Nephron progenitor cell (in vitro differentiated cells): ENCODE measurements at places on chromosomes 16 and 17.

DNA sequence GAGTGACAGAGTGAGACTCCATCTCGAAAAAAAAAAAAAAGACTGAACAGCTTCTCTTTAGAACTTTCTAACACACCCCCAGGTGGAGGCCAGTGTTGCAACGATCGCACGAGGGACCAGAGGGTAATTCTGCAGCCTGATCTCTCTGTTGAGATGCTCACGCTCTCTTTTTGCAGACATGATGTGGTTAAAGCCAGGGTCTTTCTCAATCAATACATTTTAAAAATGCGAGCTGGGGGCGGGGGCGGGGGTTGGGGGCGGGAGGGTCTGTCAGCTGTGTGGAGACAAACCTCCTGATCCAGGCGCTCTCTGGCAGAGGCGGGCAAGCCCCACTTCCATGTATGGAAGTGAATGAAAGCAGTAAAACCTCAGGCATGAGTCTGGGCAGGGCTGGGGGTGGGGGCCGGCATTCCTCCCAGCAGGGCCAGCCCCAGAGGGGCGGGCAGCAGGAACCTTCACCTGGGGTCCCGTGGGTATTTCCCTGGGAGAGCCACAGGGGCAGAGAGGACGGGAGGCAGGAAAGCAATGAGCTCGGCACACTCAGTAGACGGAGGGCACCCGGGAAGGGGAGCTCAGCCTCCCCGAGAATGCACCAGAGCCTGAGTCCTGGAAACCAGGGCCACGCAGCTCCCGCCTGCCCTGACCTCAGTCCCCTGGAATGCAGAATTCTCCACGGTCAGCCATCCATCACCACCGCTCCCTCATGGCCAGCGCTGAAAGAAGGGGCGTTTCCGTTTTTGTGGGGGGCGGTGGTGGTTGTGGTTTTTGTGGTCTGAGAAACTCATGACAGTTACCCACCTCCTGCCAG lies 28.0 kb downstream of the NXN start:
- peak; percentile 81 for DNase-seq
- H3K4me3 ChIP-seq = peak overlapping the region; percentile 44
- peaks cover 54% of the 10 kb centered on the region for H3K4me1 ChIP-seq
- H3K27ac ChIP-seq = peak overlapping the region; percentile 97
- peaks cover 21% of the 10 kb centered on the region for H3K36me3 ChIP-seq
- H3K27me3 ChIP-seq = no peaks in the 10 kb centered on the region

DNA sequence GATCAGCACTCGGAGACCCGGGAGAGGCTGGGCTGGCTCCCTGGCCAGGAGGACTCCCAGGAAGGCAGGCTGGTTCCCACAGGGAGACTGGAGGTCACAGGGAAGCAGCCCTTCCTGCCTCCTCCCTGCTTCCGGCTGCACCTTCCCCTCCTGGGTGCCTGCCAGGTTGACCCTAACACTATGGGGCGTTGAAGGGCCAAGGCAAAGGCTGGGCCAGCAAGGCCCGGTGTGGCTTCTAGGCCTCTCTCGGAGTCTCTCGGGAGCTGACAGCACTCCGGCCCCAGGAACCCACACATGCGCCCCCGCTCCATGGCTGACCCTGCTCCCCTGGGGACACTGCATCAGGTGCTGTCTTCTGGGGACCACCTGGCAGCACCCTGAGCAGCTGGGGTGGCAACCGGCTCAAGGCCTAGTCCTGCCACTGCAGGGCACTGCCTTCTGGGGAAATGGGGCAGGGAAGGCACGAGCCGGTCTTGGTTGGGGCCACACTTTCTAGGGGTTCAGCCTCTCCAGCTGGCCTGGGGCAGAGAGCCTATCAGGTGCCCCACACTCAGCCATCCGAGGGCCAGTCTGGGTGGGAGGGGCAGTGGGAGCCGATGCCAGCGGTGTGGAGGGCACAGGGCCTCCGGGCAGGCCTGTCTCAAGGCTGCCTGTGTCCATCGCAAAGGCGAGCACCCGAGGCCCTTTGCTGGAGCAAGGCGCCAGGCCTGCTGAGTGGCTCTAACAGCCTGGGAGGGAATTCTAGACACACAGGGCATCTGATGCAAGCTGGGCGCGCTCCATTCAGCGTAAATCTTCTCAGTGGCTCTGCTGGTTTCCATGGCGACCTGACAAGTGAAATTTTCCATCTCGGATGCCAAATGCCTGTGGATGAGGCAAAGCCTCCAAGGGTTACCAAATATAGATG lies 5.6 kb upstream of the MTSS2 start:
- H3K27me3 ChIP-seq = peaks cover 5% of the 10 kb centered on the region
- peaks cover 5% of the 10 kb centered on the region for H3K36me3 ChIP-seq
- H3K4me3 ChIP-seq = no peak overlapping the region
- peak overlapping the region; percentile 72 for H3K27ac ChIP-seq

DNA sequence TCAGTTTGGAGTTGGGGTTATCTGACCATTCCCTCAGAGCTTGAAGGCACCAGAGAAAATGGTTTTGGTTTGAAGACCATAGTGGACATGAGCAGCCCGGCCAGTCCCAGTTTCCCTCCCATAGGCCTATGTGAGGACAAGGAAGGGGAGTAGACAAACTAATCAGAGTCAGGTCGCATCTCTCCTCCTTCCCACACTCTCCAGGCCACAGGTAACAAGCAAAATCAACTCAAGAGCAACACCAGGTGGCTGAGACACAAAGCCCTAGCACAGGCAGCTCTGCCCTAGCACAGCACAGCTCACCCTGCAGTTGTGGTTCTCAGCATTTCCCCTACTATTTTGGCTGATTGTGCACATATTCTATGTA lies 7.2 kb downstream of the SUPT4H1 start:
- no peak for DNase-seq
- H3K27ac ChIP-seq = peak overlapping the region; percentile 36
- peaks cover 56% of the 10 kb centered on the region for H3K36me3 ChIP-seq

GRCh38 chr17:65228734-65229620 lies 91.8 kb downstream of the RGS9 start:
- H3K4me3 ChIP-seq = no peak overlapping the region
- DNase-seq = no peak
- peaks cover 33% of the 10 kb centered on the region for H3K4me1 ChIP-seq
- H3K36me3 ChIP-seq = no peaks in the 10 kb centered on the region
- peak overlapping the region; percentile 27 for H3K27ac ChIP-seq

DNA sequence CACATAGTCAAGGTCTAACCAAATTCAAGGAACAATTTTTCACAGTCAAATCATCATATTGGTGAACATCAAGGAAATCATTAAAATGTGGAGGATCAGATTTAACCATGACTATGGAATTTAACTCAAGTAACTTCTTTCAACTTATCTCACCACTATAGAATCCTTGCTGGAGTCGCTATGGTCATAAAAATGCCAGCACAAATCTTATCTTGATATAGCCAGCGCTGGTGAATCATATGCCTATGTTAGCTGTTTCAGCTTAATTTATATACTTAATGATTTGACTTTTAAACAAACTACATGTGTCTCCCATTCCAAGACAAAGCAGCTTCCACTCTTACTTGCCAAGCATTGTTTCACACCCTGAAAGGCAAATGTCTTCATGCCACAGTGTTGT lies 416.4 kb downstream of the CDH11 start:
- no peak overlapping the region for H3K27ac ChIP-seq
- no peaks in the 10 kb centered on the region for H3K27me3 ChIP-seq
- H3K4me1 ChIP-seq = peaks cover 6% of the 10 kb centered on the region

- H3K36me3 ChIP-seq = no peaks in the 10 kb centered on the region
- H3K4me1 ChIP-seq = no peaks in the 10 kb centered on the region
- H3K27ac ChIP-seq = no peak within 1 kb of the TSS
- H3K4me3 ChIP-seq = peak within 1 kb of the TSS; percentile 56
- peak; percentile 37 for DNase-seq
- peaks cover 79% of the 10 kb centered on the region for H3K27me3 ChIP-seq
Measured at GRCh38 chr16:23754594-23755483, at the start of gene CHP2. Gene CHP2 (plus strand): TSS chr16:23755026. CDS start chr16:23755050, 24 bp downstream.

DNA sequence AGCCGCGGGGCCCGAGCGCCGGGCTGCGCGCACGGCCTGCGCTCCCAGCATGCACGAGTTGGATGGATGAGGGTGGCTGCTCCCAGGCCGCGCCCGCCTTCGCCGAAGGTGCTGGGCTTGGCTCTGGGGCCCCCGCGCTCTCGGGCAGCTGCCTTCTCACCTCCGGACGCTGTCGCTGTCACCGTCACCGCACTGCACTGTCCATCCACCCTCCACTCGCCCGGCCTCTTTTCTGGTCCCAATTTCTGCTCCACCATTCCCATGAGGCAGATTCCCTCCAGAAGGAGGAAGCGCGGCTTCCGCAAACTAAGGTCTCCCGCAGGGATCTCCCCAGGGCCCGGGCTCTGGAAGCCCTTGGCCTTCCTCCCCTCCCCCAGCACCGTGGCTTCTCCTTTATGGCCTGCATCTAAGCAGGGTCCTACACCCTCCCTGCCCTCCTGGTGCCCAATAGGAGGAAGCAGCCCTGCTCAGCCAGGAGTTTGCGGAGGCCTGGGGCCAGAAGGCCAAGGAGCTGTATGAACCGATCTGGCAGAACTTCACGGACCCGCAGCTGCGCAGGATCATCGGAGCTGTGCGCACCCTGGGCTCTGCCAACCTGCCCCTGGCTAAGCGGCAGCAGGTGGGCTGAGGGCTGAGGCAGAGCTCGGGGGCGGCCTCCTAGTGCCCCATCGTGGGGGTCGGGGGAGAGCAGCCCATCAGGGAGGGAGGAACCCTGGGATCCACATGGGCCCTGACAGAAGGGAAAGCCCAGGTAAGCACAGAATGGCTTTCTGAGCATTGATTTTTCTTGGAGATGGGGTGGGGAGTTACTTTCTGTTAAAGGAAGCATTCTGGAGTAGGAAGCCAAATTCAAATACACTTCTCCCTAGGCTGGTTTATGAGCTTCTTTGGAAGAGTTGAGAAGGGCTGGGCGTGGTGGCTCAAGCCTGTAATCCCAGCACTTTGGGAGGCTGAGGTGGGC lies 899 bp downstream of the ACE start:
- peak overlapping the region; percentile 86 for H3K4me3 ChIP-seq
- H3K27me3 ChIP-seq = peaks cover 61% of the 10 kb centered on the region
- H3K27ac ChIP-seq = no peak overlapping the region
- H3K36me3 ChIP-seq = no peaks in the 10 kb centered on the region
- DNase-seq = no peak

DNA sequence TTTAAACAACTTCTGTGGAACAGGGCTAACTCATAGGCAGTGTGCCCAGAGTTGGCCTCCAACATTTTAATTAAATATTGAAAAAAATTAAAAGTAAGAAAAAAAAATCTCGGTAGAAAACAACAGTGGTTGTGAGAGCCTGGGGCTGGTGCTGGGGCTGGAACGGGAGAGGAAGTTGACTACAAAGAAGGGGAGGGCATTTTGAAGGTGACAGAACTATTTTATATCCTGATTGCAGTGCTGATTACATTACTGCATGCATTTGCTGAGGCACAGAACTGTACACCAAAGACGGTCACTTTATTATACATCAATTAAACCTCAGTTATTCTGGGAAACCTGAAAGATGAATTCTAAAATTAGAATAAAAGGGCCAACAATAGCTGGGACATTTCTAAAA lies 142.5 kb downstream of the PARN start:
- H3K36me3 ChIP-seq = peaks cover 3% of the 10 kb centered on the region
- H3K27me3 ChIP-seq = no peaks in the 10 kb centered on the region
- peak overlapping the region; percentile 30 for H3K27ac ChIP-seq
- H3K4me3 ChIP-seq = peak overlapping the region; percentile 32

DNA sequence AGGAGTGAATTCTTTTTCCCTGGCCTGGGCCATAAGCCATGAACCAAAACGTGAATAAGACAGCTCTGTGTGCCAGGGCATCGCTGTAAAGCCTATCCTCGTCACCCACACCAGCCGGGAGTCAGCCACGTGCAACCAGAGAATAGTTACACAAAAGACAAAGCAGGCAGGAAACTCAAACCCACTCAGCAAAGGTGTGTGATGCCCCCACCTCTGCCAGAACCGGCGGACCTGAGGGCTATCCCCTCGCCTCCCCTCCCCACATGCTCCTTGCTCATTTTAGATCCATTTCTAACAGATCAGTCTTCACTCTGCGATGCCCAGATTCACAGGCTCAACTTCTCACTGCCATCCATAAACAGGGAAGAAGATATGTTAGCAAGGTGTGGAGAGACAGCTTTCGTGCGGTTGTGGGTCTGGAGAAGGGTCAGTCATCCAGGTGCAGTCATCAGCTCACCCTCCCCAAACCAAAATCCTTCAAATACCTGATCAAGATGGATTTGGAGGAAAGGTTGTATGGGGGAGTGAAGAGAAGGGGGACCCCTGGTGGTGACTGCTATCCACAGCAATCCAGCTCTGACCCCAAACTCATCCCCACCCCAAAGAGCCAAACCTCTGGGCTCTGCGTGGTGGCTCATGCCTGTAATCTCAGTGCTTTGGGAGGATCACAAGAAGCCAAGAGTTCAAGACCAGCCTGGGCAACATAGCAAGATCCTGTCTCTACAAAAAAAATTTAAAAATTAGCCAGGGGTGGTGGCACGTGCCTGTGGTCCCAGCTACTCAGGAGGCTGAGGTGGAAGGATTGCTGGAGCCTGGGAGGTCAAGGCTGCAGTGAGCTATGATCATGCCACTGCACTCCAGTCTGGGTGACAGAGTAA lies 219.2 kb downstream of the C16orf78 start:
- peaks cover 67% of the 10 kb centered on the region for H3K4me1 ChIP-seq
- no peak overlapping the region for H3K4me3 ChIP-seq
- H3K36me3 ChIP-seq = peaks cover 9% of the 10 kb centered on the region
- peaks cover 3% of the 10 kb centered on the region for H3K27me3 ChIP-seq
- DNase-seq = peak; percentile 60
- no peak overlapping the region for H3K27ac ChIP-seq

- peaks cover 10% of the 10 kb centered on the region for H3K36me3 ChIP-seq
- peaks cover 9% of the 10 kb centered on the region for H3K27me3 ChIP-seq
- no peak overlapping the region for H3K4me3 ChIP-seq
- H3K4me1 ChIP-seq = peaks cover 11% of the 10 kb centered on the region
- no peak overlapping the region for H3K27ac ChIP-seq
Measured at GRCh38 chr16:75476817-75477216, 12.3 kb upstream of the TMEM170A start.

- H3K36me3 ChIP-seq = peaks cover 28% of the 10 kb centered on the region
- peaks cover 28% of the 10 kb centered on the region for H3K4me1 ChIP-seq
- no peak for DNase-seq
- peaks cover 4% of the 10 kb centered on the region for H3K27me3 ChIP-seq
- H3K27ac ChIP-seq = peak overlapping the region; percentile 95
Measured at GRCh38 chr17:62670202-62670821, 42.8 kb downstream of the MRC2 start.

- no peaks in the 10 kb centered on the region for H3K36me3 ChIP-seq
- H3K27me3 ChIP-seq = peaks cover 23% of the 10 kb centered on the region
- no peak overlapping the region for H3K4me3 ChIP-seq
- no peaks in the 10 kb centered on the region for H3K4me1 ChIP-seq
- H3K27ac ChIP-seq = no peak overlapping the region
- DNase-seq = no peak
Measured at GRCh38 chr16:14061732-14062259, 9.3 kb upstream of the MRTFB start.

DNA sequence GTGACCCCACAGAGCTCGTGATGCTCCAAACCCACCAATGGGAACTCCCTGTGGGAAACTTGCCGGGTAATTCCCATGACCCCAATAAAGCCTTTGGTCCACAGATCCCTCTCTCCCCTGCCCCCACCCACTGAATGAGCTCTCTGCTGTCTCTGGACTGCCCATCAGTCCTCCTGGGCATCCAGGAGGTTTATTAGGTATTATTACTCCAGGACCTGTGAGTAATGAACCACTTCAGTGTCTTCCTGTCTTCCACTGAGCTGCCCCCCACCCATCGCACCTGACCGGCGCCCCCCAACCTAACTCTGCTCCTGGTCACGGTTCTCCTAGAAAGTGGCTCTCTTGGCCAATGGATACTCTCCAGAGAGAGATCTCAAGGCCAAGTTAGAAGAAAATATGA lies 28.7 kb upstream of the DNAH17 start:
- no peaks in the 10 kb centered on the region for H3K36me3 ChIP-seq
- H3K4me1 ChIP-seq = peaks cover 5% of the 10 kb centered on the region
- no peak overlapping the region for H3K4me3 ChIP-seq
- no peak overlapping the region for H3K27ac ChIP-seq

- no peaks in the 10 kb centered on the region for H3K36me3 ChIP-seq
- no peak for DNase-seq
- H3K27me3 ChIP-seq = peaks cover 25% of the 10 kb centered on the region
- no peak overlapping the region for H3K4me3 ChIP-seq
Measured at GRCh38 chr17:72359811-72360210, 239.0 kb downstream of the SOX9 start.
